GF-D8 (cell line): ENCODE measurements at places on chromosomes 7 and 10.

DNA sequence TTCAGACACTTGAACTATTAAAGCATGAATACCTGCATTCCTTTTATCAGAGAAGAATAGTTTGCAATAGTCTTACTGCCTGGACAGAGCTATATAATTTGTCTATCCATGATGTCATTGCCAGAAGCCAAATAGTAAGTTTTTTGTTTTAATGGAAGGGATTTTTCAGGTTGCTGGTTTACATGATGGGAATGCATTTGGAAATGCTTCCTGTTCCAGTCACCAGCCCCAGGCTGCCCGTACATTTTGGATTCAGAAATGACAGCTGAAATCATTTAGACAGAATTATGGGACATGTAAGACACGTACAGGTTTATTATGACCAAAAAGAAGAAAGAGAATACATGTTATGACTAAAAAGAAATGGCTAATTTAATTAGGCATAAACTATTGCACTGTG, 293.1 kb downstream of the CDK14 start:
- no peak for DNase-seq

DNA sequence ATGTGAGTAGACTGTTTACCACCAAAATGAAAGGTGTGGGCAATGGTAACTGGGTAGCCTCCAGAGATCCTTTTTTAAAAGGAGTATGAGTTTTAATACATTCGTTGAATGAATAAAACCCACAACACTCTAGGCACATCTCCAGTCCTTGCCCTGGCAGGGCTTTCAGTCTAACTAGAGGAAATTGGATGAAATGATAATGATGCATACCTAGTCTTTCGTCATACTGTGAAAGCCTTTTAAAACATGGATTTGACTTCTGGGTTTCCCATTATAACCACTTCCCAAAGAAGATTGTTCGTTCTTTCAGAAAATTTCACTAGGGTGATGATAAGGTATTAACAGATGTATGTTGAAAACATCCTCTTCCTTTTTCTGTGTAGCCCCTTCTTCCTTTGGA, 110.8 kb downstream of the REEP3 start:
- DNase-seq: no peak

GRCh38 chr7:94237417-94237816, 157.3 kb upstream of the COL1A2 start:
- DNase-seq: no peak

- no peak for DNase-seq
These were observed 37.2 kb downstream of the VOPP1 start for GRCh38 chr7:55534916-55535590.

DNA sequence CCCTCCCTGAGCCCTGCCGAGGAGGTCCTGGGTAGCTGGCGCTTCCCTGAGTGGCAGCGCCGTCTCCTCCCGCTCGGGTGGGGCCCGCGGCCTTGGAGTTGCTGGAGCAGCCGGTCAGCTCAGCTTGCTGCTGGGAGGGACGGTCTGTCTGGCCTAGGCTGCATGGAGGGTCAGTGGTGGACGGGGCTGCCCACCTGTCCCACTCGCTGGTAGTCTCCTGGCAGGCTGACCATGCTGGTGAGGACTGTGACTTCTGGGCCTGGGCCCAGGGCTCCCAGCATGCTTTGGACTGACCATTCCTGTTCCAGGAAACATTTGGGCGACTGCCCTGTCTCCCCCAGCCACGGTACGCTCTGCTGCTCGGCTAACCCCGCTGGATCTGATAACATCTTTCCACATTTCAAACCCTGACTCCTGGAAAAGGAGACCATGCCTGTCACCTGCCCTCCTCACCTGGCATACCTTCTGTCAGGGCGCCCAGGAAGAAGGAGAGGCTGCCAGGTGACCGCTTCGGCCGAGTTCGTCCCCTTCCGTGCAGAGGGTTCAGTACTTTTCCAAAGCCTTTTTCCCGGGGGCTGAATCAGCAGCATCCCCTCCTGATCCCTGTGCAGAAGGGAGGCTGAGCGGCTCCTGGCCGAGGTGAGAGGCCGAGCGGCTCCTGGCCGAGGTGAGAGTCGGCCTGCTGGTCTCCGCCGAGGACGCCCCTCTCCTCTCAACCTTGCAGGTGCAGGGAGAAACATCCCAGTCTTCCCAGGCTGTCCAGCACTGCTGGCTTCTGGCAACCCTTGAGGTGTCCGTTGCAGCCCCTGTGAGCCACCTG, 43.4 kb downstream of the FAM20C start:
- DNase-seq: no peak

DNA sequence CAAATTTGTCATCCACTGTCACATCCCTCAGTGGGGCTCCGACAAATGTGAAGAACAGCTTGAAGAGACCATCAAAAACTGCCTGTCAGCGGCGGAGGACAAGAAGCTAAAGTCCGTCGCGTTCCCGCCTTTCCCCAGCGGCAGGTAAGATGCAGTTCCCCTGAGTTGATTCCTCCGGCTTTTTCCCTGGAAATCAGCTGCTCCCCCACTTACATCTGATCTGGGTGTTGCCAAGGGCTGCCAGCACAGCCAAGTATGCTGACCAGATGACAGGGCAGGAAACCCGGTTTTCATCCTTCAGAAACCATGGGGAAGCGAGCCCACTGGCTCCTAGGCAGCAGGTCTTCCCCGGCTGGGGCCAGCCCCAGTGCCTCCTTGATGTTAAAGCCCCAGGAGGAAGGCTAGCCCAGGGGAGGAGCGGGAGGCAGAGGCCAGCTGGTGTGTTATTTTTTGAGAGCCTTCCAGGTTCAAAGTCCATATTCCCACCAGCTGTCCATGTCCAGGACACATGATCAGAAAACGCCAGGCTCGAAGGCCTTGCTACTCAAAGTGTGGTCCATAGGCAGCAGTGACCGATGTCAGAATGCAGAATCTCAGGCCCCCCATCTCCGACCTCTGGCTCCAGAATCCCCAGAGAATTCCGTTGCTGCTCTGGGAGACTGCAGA, 23.4 kb downstream of the AIFM2 start:
- DNase-seq: no peak

DNA sequence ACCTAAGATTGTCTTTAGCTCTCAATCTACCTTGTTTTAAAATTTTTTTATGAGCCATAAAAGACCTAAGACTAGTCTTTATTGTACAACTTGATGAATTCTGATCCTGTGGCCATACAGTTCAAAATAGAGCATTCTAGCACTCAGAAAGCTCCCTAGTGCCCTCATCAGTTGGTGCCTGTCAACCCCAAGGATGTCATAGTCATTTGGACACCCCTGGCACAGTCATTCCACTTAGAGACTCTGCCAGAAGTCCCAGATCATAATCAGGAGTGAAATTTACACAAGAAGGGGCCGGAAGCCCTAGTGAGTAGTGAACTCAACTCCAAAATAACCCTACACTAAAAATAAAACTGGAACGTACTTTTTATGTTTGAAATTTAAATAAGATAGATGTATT, 80.0 kb upstream of the INSIG1 start:
- DNase-seq: no peak

- no peak for DNase-seq
These were observed 94.6 kb upstream of the MACROH2A2 start for GRCh38 chr10:69957886-69958555.

GRCh38 chr10:108817584-108817983, 1105.7 kb downstream of the XPNPEP1 start:
- DNase-seq: no peak

DNA sequence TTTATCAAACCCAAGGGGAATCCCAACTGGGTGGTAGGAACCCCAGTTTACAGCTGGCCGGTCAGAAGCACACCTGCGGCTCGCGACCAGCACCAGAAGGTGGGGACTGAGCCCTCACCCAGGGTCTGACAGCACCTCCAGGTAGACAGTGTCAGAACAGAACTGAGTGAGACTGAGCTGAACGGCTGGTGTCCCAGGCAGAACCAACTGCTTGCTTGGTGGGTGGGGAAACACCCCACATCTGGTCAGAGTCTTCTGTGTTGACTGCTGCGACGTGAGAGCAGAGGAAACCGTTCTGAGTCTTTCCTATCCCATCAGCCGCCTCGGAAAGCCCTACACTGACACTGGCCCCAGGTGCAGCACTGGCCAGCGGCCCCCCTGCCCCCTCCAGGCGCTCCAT, 160.7 kb downstream of the MAD1L1 start:
- no peak for DNase-seq

DNA sequence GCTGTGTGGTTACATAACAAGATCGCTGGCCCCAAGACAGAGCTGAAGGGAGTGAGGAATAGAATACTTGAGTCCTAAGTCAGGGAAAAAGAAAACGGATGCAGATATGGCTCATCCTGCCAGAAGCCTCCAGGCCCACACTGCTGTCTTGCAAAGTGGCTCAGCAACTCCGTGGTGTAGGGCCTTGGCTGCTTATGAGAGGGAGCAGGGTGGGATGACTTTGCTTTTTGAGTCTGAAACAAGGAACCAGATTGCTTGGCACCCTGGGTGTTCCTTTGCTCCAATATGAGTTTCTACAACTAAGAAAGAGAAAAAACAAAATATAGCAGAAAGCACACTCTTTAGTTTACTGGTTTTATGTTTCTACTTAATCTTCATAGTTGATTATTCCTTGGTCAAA, 193.8 kb upstream of the WDR11 start:
- DNase-seq: no peak

GRCh38 chr10:5888351-5888750, 1.3 kb downstream of the ANKRD16 start:
- DNase-seq: peak; percentile 13

GRCh38 chr7:113285411-113285810, 167.1 kb upstream of the SMIM30 start:
- DNase-seq: no peak

DNA sequence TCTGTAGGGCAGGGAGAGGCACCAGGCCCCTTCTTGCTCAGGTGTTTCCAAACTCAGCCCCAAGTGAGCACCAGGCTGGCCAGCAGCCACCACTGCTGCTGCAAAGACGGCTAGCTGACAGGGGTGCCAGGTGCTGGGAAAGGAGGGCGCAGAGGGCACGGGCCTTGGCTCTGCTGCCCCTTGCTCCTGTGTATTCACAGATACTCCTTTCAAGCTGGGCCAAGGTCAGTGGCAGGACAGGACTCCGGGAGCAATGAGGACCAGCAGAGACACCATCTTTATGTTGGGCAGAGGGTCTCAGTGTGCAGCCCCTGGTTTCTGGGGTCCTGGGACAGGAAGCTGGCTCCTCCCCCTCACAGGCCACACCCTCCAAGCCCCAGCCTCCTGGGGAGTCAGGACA, 110.1 kb downstream of the SMURF1 start:
- no peak for DNase-seq

GRCh38 chr10:104777086-104777799, 136.2 kb downstream of the SORCS3 start:
- no peak for DNase-seq

DNA sequence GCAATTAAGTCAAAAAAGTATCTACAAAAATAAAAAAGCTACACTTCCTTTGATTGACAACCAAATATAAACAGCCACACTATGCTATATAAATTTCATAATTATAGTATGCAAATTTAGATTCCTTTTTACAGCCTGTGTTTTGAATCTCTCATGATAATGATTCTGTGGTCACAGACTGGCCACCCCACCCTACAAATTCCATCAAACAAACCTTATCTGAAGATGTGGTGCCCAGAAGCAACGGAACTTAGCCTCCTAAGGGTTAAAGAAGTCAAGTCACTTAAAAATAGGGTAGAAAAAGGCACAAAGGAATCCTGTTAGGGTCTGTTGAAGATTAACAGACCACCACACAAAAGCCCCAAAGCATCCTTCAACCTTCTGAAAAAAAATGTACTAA, 351.8 kb downstream of the INHBA start:
- DNase-seq: no peak

DNA sequence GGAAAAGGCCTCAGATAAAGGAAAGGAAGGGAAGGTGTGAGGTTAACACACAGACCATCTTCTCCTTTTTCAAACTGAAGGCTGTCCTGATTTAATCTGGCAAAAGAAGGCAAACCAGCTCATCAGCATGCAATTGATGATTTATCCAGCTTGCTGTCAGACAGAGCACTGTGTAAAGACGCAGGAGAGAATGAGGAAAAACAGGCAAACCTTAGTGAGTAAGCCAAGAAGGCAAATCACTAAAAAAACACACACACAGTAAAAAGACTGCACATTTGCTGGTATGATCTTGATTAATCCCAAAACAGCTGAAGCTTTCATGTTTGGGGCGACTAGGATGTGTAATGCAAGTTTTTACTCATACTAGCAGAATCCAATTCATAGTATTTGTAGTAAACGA, 65.8 kb upstream of the SKAP2 start:
- DNase-seq: no peak

DNA sequence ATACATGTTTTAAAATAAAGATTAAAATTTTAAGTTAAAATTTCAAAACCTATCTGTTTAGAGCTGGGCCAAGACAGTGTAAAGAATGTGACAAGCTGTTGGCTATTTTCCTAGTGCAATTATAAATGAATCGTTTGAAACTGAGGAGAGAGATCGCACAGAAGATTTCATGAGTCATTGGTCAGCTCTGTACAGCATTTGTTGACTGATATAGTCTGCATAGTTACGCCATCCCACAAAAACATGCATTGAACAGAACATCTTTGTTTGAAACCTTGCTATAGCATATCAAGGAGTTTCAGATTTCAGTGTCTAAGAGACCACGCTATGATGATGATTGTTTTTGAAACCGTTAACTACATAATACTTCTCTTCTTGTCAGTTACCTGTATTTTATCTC, 1.3 kb upstream of the C10orf67 start:
- DNase-seq: no peak

DNA sequence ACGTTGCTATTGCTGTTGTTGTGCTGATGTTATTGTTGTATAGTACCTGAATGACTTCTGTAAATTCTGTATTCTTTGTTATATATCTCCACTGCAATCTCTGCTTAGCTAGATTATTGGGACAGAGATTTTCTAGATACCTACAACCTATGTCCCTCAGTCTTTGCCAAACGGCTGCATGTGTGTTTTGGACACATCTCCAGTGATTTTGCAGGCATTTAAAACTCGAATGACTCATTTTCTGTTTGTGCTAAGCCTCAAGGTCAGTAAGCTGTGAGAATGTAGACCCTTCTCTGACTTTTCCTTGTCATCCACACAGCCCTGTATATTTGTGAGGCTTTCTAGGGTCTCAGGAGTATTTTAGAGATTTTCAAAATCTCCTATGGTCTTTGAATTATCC, 410.7 kb downstream of the POM121L12 start:
- DNase-seq: no peak

DNA sequence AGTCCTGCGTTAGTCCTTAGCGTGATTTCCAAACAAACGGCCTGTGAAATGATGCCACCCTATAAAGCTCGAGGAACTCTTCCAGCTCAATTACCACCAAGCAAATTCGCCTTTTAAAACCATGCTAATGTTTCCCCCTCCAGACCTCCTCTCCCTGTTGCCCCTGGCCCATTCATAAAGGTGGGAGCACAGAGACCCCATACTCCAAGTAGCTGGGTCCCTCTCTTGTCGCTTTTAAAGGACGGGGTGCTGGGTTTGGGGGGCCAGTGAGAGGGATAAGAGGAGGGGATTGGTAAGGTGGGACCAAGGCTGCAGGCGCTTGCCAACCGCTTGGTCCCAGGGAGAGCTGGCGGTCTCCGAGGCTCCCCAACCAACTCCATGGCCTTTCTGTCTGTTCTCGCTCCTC, 1.2 kb downstream of the HMX2 start:
- DNase-seq: no peak

- no peak for DNase-seq
These were observed 173.8 kb downstream of the TRIL start for GRCh38 chr7:28784171-28784902.
